H1 (cell line): ENCODE measurements at places on chromosomes 11 and 22.

- no peak for DNase-seq
Measured at GRCh38 chr11:120211522-120212258, 858 bp downstream of the OAF start.

DNA sequence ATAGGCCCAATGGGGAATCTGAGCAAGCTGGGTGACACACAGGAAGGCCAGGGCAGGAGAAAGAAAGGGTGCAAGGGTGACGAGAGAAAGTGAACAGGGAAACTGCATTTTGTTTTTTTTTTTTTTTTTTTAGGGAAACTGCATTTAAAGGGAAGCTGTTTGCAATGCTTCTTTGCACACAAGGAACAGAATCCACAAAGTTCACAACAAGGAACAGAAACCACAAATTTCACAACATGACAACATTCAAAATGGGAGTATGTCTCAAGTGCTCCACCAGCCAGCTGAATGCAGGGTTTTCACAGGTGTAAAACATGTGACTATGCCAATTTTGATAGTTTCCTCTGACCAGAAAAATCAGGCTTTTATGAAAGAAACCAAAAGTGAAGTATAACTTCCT is 6.8 kb upstream of the PLAAT3 start:
- no peak for DNase-seq

- DNase-seq, result no peak
Measured at GRCh38 chr22:33914131-33914530, 6.1 kb downstream of the LARGE1 start.

DNA sequence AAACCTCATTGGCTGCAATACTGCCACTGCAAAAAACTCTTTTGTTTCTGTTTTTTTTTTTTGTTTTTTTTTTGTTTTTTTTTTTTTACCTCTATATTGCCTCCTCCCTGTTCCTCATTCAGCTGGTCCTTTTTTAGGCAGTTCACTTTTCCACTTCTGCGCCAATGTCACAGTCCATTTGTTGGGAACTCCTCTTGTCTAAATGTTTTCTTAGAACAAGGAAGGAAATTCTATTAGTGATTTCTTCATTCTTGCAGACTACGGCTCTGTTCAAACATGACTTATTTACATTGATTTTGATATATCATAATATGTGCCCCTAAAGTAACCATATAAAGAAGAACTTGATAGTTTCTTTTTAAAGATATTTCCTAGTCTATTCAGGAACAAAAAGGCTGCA is 2.9 kb downstream of the FAM118B start:
- no peak for DNase-seq

- DNase-seq, result no peak
Measured at GRCh38 chr22:39666926-39667325, 96.4 kb downstream of the CACNA1I start.
